Breast epithelium (tissue), 4 donors: ENCODE measurements at places on chromosomes 5 and 9. TPM values are rescaled to one million over a fixed set of nuclear protein-coding genes. Genes with fewer than 3 reads are reported as not detected.

PCDHGA11 gene
- total RNA-seq, result 9.7 TPM

DNA sequence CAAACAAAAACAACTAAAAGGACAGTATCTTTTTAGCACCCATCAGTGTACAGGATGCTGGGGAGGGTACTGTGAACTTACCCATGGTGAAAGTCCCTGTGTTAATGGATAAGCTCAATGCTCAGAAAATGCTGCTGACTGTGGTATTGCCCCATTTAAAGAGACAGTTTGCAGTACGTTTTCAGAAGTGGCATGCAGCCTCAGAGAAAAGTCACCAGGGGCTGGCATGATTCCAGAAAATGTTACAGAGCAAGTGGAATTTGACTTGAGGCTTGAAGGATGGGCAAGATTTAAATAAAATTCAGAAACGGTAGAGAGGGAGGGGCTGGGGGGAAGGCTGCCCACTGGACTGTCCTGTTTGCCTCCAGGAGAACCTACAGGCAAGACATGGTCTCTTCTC, 7.2 kb downstream of the S1PR3 start:
- H3K4me1 ChIP-seq, result peaks cover 3% of the 10 kb centered on the region
- H3K27me3 ChIP-seq, result no peaks in the 10 kb centered on the region
- H3K4me3 ChIP-seq, result no peak overlapping the region
- H3K27ac ChIP-seq, result no peak overlapping the region

DNA sequence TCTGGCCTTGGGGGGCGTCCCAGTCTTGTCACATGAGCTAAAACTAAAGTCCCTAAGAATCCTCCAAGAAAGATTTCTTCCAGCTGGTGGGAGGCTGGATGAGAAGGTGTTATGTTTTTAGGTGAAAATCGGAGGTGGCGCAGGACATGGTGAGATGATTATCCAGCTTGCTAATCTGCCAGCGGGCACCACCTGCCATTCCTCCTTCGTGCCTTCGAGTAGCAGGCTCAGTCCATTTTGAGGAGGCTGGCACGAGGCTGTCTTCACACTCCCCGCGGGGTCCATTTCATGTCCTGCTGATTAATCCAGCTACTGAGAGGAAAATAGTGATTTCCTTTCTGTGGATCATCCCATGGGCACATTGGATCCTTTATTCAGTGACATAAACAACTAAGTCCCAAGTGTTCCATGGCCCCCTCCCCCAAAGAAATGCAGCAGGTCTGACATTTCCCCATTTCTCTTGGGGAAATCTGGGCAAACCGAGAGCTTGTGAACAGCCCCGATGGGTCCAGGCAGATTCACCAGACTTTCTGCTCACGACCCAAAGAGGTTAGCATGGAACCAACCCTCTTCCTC, 38.2 kb upstream of the EXOC3 start:
- no peak overlapping the region for H3K4me3 ChIP-seq
- DNase-seq, result peak; percentile 7
- H3K27ac ChIP-seq, result no peak overlapping the region

- H3K4me3 ChIP-seq, result no peak overlapping the region
- no peak for DNase-seq
- H3K36me3 ChIP-seq, result no peaks in the 10 kb centered on the region
- H3K27ac ChIP-seq, result no peak overlapping the region
Measured at GRCh38 chr5:101897914-101898313, 398.2 kb downstream of the SLCO4C1 start.

DNA sequence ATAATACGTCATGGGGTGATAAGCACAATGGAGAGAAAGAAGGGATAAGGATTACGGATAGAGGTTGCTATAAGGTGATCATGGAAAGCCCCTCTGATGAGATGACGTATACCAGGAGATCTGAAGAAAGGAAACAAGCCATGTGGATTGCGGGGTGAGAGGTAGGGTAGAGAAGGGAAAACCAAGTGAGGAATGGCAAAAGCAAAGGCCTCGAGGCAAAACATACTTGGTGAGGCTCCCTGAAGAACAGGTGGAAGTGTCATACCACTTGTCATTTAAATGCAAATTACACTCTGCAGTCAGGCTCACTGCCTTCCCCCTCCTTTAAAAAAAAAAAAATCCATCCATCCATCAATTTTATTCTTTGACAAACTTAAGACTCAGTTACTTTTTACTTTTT, 420.8 kb downstream of the RAB3C start:
- no peaks in the 10 kb centered on the region for H3K36me3 ChIP-seq
- no peak overlapping the region for H3K27ac ChIP-seq

ELOVL7 gene
- total RNA-seq, result 6.1 TPM

GABBR2 gene
- not detected for total RNA-seq

GPR150 gene
- total RNA-seq, result 0.33 TPM

GRCh38 chr9:14813336-14814248, 91.1 kb upstream of the CER1 start:
- H3K4me3 ChIP-seq, result no peak overlapping the region
- no peaks in the 10 kb centered on the region for H3K36me3 ChIP-seq
- no peak overlapping the region for H3K27ac ChIP-seq
- no peaks in the 10 kb centered on the region for H3K4me1 ChIP-seq
- H3K27me3 ChIP-seq, result no peaks in the 10 kb centered on the region
- DNase-seq, result no peak

- H3K27me3 ChIP-seq, result no peaks in the 10 kb centered on the region
- H3K36me3 ChIP-seq, result no peaks in the 10 kb centered on the region
- no peaks in the 10 kb centered on the region for H3K4me1 ChIP-seq
- peak overlapping the region; percentile 96 for H3K27ac ChIP-seq
- peak; percentile 61 for DNase-seq
Measured at GRCh38 chr5:128083811-128084227, 253 bp downstream of the SLC12A2 start.

NTNG2 gene
- under 0.01 TPM for total RNA-seq

DNA sequence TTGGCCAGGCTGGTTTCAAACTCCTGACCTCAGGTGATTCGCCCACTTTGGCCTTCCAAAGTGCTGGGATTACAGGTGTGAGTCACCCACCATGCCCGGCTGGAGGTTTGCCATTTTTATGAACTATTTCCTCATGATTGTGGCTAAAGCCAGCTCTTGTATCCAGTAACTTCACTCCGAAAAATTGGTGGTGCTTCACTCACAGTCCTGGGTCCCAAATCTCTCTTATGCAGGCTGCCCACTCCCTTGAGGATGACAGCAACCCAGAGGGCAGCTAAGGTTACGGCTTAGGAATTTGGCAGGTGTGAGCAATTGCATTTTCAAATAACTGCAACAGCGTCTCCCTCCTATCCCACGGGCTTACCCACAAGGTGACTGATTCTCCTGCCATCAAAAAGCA, 23.4 kb upstream of the FUBP3 start:
- H3K4me3 ChIP-seq, result no peak overlapping the region
- no peaks in the 10 kb centered on the region for H3K27me3 ChIP-seq
- H3K36me3 ChIP-seq, result no peaks in the 10 kb centered on the region
- H3K27ac ChIP-seq, result no peak overlapping the region

GSN gene
- 13,922 TPM for total RNA-seq

GRCh38 chr9:2178034-2178734, 163.0 kb downstream of the SMARCA2 start:
- no peaks in the 10 kb centered on the region for H3K36me3 ChIP-seq
- peak overlapping the region; percentile 74 for H3K27ac ChIP-seq
- no peak for DNase-seq

HTR1A gene
- not detected for total RNA-seq

DNA sequence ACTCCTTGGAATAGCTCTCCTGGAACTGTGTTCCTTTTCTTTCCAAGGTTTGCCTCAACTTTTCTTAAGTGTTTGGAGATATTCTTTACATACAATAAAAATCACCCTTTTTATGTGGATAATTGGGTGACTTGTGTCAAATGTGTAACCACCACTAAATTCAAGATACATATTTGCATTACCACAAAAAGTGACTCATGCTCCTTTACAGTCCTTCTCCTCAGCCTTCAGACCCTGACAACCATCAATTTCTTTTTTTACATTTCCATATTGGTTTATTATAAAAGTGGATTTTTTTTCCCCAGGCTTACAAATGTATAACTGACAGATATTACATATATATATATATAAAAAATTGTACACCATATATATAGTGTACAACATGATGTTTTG, 372.0 kb upstream of the KCNN2 start:
- H3K27me3 ChIP-seq, result no peaks in the 10 kb centered on the region
- DNase-seq, result no peak
- no peak overlapping the region for H3K4me3 ChIP-seq
- no peak overlapping the region for H3K27ac ChIP-seq

- no peaks in the 10 kb centered on the region for H3K36me3 ChIP-seq
- H3K4me1 ChIP-seq, result no peaks in the 10 kb centered on the region
- H3K27me3 ChIP-seq, result no peaks in the 10 kb centered on the region
Measured at GRCh38 chr9:16294133-16294770, 576.2 kb downstream of the BNC2 start.

DNA sequence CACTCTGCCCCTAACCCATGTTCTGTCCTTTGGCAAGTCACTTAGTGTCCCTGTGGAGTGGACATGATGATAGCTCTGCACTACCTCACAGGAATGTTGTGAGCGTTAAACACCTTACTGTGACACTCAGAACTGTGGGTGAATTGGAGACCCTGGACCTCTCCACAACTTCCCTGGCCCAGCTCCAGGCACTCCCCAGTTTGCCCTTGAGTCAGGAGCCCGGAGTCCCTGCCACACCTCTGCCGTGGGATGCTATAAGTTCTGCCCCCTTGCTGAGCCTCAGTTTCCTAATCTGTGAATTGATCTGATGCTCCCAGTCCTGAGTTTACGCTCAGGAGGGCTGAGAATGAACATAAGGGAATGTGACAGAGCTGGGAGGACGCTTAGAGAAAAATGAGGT, 34.4 kb downstream of the GSN start:
- H3K27me3 ChIP-seq, result no peaks in the 10 kb centered on the region
- H3K4me3 ChIP-seq, result peak overlapping the region; percentile 49
- peak overlapping the region; percentile 89 for H3K27ac ChIP-seq
- DNase-seq, result no peak

GRCh38 chr9:136799079-136799853, 3.1 kb downstream of the CCDC183 start:
- peak; percentile 84 for DNase-seq
- H3K4me1 ChIP-seq, result no peaks in the 10 kb centered on the region
- H3K27me3 ChIP-seq, result peaks cover 10% of the 10 kb centered on the region
- no peak overlapping the region for H3K4me3 ChIP-seq
- peak overlapping the region; percentile 13 for H3K27ac ChIP-seq
- no peaks in the 10 kb centered on the region for H3K36me3 ChIP-seq

- no peaks in the 10 kb centered on the region for H3K27me3 ChIP-seq
- no peaks in the 10 kb centered on the region for H3K4me1 ChIP-seq
- no peak for DNase-seq
- no peak overlapping the region for H3K4me3 ChIP-seq
- no peaks in the 10 kb centered on the region for H3K36me3 ChIP-seq
Measured at GRCh38 chr9:109270971-109271925, 49.6 kb downstream of the EPB41L4B start.

DNA sequence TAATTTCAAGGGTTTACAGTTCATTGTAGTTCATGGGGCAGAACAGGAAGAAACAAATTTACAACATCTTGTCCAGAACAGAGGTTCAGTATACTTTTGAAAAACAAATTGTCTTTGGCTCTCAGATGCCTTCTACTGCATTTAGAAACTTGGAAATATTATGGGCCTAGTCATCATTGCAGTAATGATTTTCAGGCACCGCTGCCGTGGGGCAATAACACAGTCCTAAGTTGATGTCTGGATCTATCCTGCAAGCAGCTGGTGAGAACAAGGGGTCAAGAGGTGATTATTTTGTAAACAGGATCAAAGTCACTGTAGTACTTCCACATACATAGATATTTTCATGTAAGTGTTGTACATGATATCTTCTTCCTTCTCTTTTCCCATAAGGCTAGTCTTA, 82.5 kb upstream of the CAST start:
- no peak overlapping the region for H3K4me3 ChIP-seq
- H3K27ac ChIP-seq, result no peak overlapping the region
- peaks cover 5% of the 10 kb centered on the region for H3K36me3 ChIP-seq
- no peaks in the 10 kb centered on the region for H3K27me3 ChIP-seq
- DNase-seq, result no peak

CDH9 gene
- total RNA-seq, result not detected

NR4A3 gene
- 34.1 TPM for total RNA-seq

GRCh38 chr5:108028412-108028811, 353.5 kb downstream of the FBXL17 start:
- no peak overlapping the region for H3K4me3 ChIP-seq

GRCh38 chr5:99054972-99055371, 126.2 kb upstream of the CHD1 start:
- no peak overlapping the region for H3K4me3 ChIP-seq
- DNase-seq, result no peak
- no peaks in the 10 kb centered on the region for H3K36me3 ChIP-seq
- H3K27me3 ChIP-seq, result no peaks in the 10 kb centered on the region
- H3K27ac ChIP-seq, result no peak overlapping the region
- H3K4me1 ChIP-seq, result no peaks in the 10 kb centered on the region

DNA sequence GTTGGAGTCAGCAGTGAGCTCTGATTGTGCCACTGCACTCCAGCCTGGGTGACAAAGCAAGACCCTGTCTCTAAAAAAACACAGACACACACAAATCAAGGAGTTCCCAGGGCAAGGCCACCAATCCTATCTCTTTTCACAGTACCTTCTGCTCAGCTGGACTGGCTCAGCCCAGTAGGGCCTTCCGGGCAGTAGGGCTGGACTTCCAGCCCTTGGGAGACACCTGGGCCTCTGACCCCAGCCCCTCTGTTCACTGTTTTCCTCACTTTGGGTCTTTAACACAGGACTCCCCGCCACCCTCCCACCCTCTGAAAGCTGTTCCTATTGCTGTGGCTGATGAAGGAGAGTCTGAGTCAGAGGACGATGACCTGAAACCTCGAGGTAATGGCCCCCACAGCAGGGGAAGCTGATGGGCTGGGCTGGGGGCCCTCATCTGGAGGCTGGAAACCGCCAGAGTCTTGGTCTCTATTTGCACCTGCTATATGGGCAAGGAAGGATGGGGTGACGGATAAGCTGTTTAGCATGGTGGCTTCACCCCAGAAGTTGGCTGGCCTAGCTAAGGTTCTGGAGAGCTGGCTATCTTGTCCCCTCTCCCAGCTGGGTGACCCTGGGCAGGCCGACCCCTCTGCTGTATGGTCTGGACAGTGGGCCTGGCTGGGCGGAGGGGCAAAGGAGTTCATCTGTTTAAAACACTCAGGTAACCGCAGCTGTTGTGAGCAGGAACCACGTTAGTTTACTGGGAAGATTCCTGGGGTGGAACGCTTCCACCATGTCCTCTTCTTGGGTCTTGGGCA, 25.6 kb downstream of the USP20 start:
- no peak overlapping the region for H3K27ac ChIP-seq
- H3K27me3 ChIP-seq, result no peaks in the 10 kb centered on the region
- H3K36me3 ChIP-seq, result no peaks in the 10 kb centered on the region
- no peaks in the 10 kb centered on the region for H3K4me1 ChIP-seq
- no peak overlapping the region for H3K4me3 ChIP-seq
- no peak for DNase-seq
